ENCODE measurements at places on chromosomes 4 and X.
A peak's percentile ranks its signal among the peaks of the same experiment; 100 is the strongest.

DNA sequence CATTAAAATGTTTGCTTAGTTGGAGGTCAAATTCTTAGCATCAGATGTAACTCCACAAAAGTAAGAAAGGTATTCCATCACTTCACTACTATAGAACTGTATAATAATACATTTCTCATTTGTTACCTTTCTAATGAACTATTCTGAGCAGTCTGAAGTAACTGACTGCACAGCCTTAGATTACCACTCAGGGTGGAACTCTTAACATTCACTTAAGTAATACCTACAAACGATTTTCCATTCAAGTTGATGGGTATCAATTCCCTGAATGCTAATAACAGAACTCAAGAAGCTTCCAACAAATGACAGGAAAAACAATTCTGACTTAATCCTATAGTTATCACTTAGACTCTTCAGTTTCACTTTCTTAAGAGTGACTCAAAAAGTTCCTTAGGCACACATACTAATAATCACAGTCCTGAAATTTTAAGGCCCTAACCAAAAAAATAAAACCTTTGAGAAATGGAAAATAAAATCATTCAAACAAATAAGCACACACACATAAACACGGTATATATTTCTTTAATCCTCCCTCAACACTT is 20.9 kb downstream of the HNRNPD start:
- no peak for DNase-seq

- peak; percentile 9 for DNase-seq
Measured at GRCh38 chrX:103687696-103688201, 1.2 kb upstream of the MORF4L2 start.

- no peak for DNase-seq
Measured at GRCh38 chr4:128277856-128278255, 9.8 kb downstream of the PGRMC2 start.

GRCh38 chr4:141432000-141432712 is 204.2 kb upstream of the IL15 start:
- DNase-seq: no peak

GRCh38 chr4:574346-575161 is 1.5 kb downstream of the TMEM271 start:
- DNase-seq: no peak

- DNase-seq: no peak
Measured at GRCh38 chr4:121791481-121791880, 9.6 kb upstream of the EXOSC9 start.

DNA sequence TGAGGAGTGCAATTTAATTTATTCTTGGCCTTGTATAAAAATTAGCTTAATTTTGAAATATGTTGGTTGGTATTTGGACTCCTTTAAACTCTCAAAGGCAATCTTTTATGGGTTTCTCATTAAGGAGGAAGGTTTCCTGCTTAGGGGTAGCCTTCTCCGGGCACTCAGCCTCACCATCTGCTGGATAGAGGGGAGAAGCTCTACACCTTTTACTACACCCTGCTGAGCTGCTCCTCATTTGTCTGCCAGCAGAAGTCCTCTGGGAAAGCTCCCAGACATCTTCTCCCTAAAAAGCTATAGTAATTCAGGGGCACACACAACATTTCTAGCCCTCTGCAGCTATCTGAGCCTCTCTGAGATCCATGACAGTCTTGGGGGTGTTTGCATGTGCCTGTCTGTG is 179.1 kb downstream of the SOWAHB start:
- no peak for DNase-seq

DNA sequence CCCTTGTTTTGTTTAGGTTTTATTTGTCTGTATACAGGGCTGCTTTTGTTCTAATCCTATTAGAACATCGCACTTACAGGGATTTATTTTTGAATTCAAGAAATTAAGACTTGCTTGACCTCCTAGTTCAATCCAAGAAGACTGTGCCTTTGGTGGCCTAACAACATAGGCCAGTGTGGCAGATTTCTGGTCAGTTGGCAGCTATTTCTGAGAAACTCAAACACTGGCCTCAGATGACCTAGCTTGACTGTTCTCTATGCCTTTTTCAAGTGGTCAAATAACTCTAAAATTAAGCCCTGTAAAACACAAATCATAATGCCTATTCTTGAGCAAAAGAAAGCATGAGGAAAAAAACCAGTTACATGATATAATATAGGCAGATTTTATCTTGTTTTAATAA is 89.3 kb upstream of the GPR34 start:
- no peak for DNase-seq

GRCh38 chr4:48725414-48725813 is 54.7 kb downstream of the FRYL start:
- DNase-seq: no peak

GRCh38 chr4:56512166-56512565 is 6.6 kb downstream of the ARL9 start:
- DNase-seq: no peak

GRCh38 chrX:41457613-41458192 is 10.6 kb downstream of the NYX start:
- DNase-seq: no peak

DNA sequence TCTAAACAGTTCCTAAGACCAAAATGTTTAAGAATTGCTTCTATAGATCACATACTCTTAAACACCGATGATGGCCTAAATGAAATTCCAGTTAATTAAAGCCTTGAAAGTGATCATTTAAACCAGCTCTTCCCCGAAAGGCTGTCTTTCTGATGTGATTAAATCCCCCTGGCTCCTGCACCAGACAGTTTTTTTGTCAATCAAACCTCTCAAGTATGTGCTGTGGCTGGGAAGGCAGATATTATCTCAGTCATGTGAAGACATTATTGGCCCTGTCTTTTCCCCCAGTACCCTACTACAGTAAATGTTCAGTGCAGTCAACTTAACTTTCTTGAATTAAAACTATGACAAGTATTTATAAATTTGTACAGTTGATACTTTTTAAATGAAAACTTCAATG is 121.0 kb upstream of the MYOZ2 start:
- DNase-seq: no peak

- DNase-seq: no peak
Measured at GRCh38 chr4:71713611-71714203, 70.2 kb downstream of the GC start.

- DNase-seq: no peak
Measured at GRCh38 chrX:13483773-13484172, 85.6 kb upstream of the EGFL6 start.

GRCh38 chrX:111270339-111270738 is at the start of gene CAPN6:
CAPN6 (minus strand) TSS chrX:111270483; CDS start chrX:111263936, 6,547 bp downstream.
- DNase-seq: no peak

GRCh38 chrX:2710041-2710840 is 19.1 kb downstream of the CD99 start:
- no peak for DNase-seq

DNA sequence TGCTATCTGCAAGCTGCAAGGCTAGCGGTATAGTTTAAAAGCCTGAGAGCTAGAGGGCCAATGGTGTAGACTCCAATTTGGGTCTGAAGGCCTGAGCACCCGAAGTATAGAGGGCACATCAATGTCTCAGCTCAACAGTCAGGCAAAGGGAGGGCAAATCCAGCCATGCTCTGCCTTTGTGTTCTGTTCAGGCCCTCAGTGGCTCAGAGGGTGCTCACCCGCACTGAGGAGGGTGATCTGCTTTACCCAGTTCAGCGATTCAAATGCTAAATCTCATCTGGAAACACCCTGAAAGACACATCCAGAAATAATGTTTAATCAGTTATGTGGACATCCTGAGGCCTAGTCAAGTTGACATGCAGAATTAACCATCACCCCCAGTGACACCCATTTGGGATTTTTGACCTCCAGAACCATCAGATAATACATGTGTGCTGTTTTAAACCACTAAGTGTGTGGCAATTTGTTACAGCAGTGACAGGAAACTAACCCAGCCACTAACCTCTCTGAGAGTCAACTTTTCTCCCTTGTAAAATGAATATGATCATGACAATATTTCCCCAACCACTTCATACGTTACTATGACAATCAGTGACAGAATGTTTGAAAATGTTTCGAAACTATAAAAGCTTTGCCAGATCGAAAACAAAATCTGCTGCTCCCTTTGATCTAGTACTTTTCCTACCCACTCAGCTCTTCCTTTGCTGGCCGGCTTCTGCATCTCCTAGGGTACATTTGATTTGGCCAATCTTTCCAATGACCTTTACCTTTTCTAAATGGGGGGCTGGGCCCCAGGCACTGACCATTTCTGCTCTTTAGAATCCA is 8.4 kb upstream of the TBL1X start:
- no peak for DNase-seq

DNA sequence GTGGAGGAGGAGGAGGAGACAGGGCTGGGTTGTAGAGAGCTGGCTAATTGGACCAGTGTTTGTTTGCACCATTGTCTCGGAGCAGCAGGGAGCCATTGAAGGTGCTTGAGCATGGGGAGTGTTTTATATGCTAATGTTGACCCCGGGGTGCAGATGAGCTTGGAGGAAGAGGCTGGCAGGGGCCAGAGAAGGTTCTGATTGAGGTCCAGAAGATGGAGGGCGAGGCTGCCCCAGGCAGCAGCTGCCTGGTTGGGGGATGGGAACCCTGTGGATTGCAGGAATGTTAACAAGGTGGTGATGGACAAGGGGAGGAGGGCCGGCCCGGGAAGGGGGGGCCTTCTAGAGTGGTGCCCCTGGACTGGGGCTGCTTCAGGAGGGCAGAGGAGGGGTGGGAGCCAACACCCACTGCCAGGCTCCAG is 18.0 kb downstream of the DOK7 start:
- DNase-seq: no peak

- no peak for DNase-seq
Measured at GRCh38 chrX:3407781-3408180, 61.3 kb upstream of the MXRA5 start.

GRCh38 chr4:83753260-83753659 is 217.4 kb downstream of the GPAT3 start:
- DNase-seq: no peak

DNA sequence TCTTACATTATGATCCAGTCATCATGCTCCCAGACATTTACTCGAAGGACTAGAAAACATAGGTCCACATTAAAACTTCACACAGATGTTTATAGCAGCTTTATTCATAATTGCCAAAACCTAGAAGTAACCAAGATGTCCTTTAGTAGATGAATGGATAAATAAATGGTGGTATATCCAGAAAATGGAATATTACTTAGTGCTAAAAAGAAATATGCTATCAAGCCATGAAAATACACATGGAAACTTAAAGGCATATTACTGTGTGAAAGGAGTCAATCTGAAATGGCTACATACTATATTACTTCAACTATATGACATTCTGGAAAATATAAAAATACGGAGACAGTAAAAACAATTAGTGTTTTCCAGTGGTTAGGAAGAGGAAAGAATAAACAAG is 1039.1 kb upstream of the INTU start:
- no peak for DNase-seq

DNA sequence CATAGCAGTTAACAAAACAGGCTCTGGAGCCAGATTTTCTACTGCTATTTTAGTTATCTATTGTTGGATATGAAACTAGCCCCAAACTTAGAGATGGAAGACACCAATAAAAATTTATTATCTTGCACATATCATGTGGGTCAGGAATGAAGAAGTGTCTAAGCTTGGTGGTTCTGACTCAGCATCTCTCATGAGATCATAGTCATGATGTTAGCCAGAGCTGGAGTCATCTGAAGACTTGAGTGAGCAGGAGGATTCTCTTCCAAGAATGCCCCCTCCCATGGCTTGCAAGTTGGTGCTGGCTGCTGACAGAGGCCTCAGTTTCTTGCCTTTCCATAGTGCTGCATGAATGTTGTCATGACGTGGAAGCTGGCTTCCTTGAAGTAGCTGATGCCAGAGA is 68.2 kb upstream of the TAPT1 start:
- no peak for DNase-seq

DNA sequence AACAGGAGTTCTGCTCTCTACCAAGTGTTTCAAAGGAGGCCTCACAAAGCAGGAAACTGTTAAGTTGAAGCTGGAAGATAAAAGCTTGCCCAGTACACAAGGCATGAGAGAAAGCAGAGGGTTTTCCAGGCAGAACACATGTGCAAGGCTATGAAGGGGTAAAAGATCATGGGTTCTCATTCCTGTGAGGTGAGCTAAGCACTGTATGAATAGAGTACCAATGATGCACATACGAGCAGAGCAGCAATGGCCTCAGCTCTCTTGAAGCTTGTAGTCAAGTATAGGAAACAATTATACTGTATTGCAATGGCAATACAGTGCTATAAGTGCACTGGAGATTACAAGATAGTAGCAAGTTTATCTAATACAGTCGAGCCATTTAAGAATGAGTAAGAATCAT is 18.0 kb downstream of the TTC29 start:
- no peak for DNase-seq

DNA sequence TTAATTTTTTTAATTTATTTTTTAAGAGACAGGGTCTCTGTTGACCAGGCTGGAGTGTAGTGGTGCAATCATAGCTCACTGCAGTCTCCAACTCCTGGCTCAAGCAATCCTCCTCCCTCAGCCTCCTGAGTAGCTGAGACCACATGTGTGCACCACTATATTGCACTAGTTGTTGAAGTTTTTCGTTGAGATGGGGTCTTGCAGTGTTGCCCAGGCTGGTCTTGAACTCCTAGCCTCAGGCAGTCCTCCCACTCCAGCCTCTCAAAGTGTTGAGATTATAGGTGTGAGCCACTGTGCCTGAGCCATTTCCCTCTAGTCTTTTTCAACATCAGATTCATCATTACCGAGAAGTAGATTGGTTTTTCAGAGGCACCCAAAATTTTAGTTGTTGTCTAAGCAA is 165.7 kb downstream of the DCLK2 start:
- no peak for DNase-seq

GRCh38 chr4:44738615-44739014 is 12.3 kb upstream of the GNPDA2 start:
- DNase-seq: no peak

GRCh38 chr4:140673729-140674128 is 82.5 kb downstream of the TBC1D9 start:
- DNase-seq: no peak

- DNase-seq: no peak
Measured at GRCh38 chrX:37746218-37746941, 33.5 kb upstream of the CYBB start.

DNA sequence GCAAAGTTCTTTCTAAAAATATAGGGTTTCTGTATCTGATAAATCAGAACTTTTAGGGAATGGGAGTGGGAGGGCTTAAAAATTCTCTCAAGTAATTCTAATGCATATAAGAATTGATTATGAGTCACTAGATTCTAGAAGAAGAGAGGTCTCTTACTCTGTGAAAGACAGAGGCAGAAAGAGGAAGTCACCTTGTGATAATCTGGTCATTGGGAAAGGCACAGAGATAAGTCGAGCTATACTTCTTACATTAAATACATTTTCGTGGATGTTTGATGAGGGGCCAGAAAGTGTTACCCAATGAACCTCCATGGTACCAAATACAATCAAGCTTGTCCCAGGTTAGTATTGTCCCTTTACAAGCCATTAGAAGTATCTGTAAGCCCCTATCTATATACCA is 134.4 kb downstream of the MAD2L1 start:
- no peak for DNase-seq

- no peak for DNase-seq
Measured at GRCh38 chr4:73912191-73912590, 43.0 kb downstream of the CXCL1 start.

- DNase-seq: no peak
Measured at GRCh38 chr4:177116161-177116560, 193.5 kb upstream of the NEIL3 start.

GRCh38 chrX:136491832-136492231 is 4.1 kb downstream of the BRS3 start:
- DNase-seq: no peak

Measured in KG1 (cell line).